ENCODE measurements at places on chromosomes 11 and 22.

DNA sequence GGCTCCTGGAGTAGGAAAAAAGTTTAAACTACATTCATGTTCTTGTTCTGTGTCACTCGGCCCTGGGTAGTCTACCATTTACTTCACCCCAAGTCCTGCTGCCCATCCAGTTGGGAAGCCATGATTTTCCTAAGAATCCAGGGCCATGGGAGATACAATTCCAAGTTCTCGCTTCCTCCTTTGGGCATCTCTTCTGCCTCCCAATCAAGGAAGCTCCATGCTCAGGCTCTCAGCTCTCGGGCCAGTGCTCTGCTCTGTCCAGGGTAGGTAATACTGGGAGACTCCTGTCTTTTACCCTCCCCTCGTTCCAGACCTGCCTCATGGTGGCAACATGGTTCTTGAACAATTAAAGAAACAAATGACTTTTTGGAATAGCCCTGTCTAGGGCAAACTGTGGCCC lies 60.6 kb downstream of the TIMP3 start:
- DNase-seq, result no peak

- peak; percentile 56 for DNase-seq
Observed at GRCh38 chr11:15208378-15209222, 93.9 kb downstream of the INSC start.

- DNase-seq, result no peak
Observed at GRCh38 chr11:94297985-94298576, 6.3 kb upstream of the IZUMO1R start.

DNA sequence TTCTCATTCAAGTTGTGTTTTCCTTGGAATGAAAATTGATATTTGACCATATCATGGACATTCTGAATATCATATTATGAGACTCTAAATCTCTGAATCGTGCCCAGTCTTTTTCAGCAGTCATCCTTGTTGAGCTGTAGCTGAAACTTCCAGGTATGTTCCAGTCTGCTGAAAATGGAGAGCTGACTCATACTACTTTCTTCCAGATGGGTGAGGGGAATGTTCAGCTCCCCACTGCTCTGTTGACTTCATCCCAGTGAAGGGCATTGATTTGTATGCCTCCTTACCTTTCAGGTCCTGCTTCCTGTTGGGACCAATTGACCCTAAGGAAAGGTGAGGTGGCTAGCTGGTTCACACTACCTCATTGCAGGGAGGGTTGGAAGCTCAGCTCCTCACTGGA lies 3.5 kb downstream of the OR5P2 start:
- no peak for DNase-seq

DNA sequence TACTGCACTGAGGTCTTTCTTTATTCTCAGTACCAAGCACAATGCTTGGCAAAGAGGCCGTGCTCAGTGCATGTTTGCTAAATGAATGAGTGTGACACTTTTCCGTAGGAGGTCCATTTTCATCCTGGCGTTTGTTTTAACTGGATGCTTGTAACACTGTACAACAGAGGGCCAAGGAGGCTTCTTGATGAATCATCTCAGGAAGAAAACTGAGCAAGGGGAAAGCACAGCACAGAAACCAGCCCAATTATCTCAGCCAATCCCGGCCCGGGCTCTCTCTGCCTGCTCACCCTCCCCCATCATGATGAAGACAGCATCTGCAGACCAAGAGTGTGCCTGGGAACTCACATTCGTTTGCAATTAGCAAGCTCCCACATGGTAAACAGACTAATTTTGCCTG lies 570.3 kb downstream of the OPCML start:
- no peak for DNase-seq

- no peak for DNase-seq
Observed at GRCh38 chr22:22884888-22885840, 2.5 kb upstream of the IGLL5 start.

- no peak for DNase-seq
Observed at GRCh38 chr22:37827056-37827455, 3.9 kb downstream of the GALR3 start.

Measured in fibroblast of gingiva (primary cell).